IMR-90 (cell line): ENCODE measurements at places on chromosomes 1 and 21. TPM values are rescaled to one million over a fixed set of nuclear protein-coding genes. Genes with fewer than 3 reads are reported as not detected.

Gene IFI44
- total RNA-seq: 2.5 and 2.7 TPM in 2 replicates

Gene LCE2A
- not detected in 2 replicates for total RNA-seq

Gene ADORA1
- total RNA-seq: under 0.01 and 0.36 TPM in 2 replicates

Gene LCE1F
- not detected in 2 replicates for total RNA-seq

Gene TEDDM1
- not detected in 2 replicates for total RNA-seq

Gene MATN1
- total RNA-seq: 0.56 TPM in 1 of 2 replicates, not detected in the other
